Activated CD4-positive, alpha-beta T cell treated with anti-CD3 and anti-CD28 coated beads, Interleukin-2, amount 10 ng/mL, durations not matched to agents 7 days and 5 days (primary cell): ENCODE measurements at places on chromosomes 5 and 9. TPM values are rescaled to one million over a fixed set of nuclear protein-coding genes. Genes with fewer than 3 reads are reported as not detected.

DNA sequence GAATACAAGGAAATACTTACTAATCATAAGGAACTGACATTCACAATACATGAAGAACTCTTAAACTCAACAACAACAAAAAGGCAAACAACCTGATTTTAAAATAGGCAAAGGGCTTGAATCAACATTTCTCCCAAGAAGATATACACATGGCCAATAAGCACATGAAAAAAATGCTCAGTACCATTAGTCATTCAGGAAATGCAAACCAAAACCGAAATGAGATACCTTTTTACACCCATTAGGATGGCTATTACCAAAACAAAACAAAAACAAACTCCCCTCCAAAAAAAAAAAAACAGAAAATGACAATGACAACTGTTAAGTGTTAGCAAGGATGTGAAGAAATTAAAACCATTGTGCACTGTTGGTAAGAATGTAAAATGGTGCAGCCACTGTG lies 104.1 kb upstream of the ZNF462 start:
- DNase-seq: no peak

DNA sequence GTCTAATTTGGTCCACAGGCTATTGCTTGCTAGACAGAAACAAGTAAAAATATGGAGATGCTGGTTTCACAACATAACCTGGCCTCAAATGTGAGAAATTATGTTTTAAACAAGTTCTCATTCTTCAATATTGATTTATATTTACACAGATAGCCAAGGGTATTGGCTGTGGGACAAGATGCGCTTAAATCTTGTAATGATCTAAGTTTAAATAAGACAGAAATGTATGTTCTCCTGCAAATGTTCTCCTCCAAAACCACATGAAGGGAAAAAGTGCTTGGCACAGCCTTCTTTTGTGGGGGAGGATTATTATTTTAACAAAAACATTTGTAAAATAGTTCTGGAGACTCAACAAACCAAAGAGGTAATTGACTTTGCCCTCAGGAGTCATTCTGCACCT lies 356.0 kb downstream of the DMAC1 start:
- no peak for DNase-seq

The PCDHA9 gene
- total RNA-seq: not detected

The ARHGEF28 gene
- not detected for total RNA-seq

- DNase-seq: no peak
These were observed 83.7 kb downstream of the TARS1 start for GRCh38 chr5:33524476-33524875.

DNA sequence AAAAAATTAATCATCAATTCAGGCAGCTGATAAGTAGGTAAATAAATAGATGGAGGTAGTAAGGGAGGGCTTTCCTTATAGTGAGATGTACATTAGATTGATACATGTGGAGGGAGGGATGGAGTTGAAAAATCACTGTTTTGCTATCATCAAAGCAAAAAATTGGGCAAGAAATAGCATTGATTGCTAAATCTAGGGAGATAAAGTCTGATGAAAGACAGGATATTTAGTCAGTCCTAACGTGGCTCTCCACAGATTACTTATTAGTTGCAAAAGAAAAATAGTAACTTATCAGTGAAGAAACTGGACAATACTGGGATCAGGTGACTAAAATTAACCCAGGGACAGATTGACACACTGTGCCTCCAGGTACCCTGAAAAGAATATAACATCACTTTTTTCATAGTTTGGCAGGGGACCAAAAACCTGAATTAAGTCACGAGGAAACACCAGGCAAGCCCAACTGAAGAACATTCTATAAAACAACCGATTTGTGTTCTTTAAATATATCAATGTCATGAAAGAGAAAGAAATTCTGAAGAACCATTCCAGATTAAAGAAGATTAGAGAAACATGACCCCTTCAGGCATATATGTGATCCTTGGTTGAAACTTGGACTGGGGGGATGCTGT lies 27.1 kb upstream of the GOLPH3 start:
- no peak for DNase-seq

The C5orf52 gene
- total RNA-seq: not detected

GRCh38 chr5:38466424-38467189 lies 89.8 kb downstream of the LIFR start:
- DNase-seq: no peak

The ADAMTS16 gene
- total RNA-seq: not detected

DNA sequence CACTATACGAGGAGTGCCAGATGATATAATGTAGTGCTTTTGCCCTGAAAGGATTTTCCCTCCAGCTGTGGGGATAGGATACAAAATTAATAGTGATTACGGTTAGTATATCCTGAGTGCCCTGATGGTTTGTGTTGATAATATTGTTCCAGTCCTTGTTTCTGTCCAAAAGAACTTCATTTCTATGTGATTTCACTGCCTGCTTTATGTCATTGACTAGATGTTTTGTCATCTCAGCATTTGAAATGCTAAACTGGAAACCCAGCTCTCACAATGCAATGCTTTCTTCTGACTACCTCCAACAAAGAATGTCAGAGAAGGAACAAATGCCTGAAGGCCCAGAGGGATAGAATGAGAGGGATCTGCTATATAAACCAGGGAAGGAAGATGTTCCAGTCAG lies 177.8 kb downstream of the NIPBL start:
- no peak for DNase-seq

The SLC36A2 gene
- not detected for total RNA-seq

DNA sequence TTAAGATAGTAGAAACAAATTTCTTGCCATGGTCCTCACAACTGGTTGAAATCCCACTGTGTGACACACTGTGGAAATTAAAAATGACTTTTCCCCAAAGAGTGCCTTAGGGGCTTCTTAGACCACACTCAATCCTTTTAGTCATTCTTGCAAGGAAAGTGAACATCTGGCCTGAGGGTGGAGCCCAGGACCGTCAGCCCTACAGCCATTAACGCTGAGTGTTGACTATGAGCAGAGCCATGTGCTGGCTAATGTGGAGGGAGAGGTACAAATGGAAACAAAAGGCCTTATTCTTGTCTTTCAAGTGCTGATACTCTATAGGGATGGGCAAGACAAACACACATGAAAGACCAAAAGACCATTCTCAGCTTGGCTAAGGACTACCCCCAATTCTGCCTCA lies 456.5 kb downstream of the ZSWIM6 start:
- DNase-seq: no peak
